ENCODE measurements at places on chromosomes 6 and 20.

- DNase-seq = no peak
These were observed 4.4 kb upstream of the CST3 start for GRCh38 chr20:23641936-23642751.

- DNase-seq = no peak
These were observed 182.7 kb upstream of the SALL4 start for GRCh38 chr20:51985013-51985415.

DNA sequence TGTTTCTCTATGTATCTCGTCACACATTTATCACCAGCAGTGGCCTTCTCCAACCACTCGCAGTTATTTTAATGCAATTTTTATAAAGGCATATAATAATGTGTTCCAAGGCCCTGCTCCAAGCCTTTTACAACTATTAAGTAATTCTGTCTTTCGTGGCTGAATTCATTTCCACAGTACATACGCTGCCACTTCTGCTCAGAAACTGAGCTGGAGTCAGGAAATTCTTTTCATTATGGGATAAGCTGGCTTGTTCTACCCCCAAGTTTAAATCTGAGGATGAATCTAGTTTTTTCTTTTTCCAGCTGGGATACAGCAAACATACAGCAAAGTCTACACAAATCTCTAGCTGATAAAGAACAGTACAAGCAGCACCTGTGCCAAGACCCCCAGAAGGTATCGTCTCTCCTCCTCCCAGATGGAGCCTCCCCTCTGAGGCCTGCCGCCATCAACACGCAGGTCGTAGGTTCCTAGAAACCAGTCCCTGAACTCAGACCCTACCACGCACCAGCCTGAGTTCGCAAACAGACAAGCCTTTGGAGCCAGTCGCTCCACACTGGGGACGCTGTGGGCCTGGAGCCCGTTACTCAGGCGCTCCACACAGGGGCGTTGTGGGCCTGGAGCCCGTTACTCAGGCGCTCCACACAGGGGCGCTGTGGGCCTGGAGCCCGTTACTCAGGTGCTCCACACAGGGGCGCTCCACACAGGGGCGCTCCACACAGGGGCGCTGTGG, 263.5 kb downstream of the THBS2 start:
- no peak for DNase-seq

- peak; percentile 76 for DNase-seq
These were observed 40.9 kb downstream of the ZFP64 start for GRCh38 chr20:52150440-52151258.

DNA sequence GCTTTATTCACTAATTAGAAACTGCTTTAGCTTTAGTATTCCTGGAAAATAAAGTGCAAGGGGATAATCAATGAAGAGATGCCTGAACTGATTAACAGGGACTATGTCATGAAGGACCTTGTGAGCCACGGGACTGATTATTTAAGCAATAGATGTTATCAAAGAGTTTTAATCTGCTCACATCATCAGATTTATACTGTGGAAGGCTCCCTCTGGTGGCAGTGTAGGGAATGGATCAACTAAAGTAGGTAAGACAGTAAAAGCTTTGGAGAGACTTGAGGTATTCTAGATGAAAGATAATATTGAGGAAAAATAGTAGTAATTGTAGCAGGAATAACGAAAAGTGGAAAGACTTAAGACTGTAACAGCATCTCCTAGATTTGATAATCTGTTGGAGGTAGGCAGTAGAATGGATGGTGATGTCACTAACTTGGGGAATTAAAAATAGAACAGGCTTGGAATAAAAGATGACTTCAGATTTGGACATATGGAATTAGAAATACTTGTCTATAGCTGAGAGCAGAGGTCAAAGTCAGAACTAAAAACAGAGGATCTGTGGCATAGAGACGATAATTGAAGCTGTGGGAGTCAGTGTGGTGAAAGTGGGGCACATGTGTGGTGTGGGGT, 80.3 kb upstream of the HTR1E start:
- peak; percentile 58 for DNase-seq

GRCh38 chr6:111057074-111057752, 30.1 kb upstream of the SLC16A10 start:
- DNase-seq = peak; percentile 75

GRCh38 chr20:6104493-6105188, 18.2 kb downstream of the FERMT1 start:
- no peak for DNase-seq

- DNase-seq = no peak
These were observed 117.9 kb downstream of the LRRC1 start for GRCh38 chr6:53912661-53913060.

DNA sequence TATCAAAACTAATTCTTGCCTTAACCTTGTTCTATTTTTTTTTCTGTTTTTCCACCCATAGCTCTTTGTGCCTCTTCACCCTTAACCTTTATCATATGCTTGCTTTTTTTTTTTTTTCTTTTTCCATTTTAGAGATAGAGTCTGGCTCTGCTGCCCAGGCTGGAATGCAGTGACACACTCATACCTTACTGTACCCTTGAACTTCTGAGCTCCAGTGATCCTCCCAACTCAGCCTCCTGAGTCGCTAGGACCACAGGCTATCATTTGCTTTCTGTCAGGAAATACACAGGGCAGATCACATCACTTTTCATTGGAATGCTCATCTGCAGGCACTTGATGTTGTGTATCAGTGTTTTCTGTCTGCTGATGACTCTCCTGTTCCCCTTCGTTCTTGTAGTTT, 33.5 kb downstream of the TMEM170B start:
- no peak for DNase-seq

- no peak for DNase-seq
These were observed 39.4 kb downstream of the TFAP2A start for GRCh38 chr6:10375391-10375969.

DNA sequence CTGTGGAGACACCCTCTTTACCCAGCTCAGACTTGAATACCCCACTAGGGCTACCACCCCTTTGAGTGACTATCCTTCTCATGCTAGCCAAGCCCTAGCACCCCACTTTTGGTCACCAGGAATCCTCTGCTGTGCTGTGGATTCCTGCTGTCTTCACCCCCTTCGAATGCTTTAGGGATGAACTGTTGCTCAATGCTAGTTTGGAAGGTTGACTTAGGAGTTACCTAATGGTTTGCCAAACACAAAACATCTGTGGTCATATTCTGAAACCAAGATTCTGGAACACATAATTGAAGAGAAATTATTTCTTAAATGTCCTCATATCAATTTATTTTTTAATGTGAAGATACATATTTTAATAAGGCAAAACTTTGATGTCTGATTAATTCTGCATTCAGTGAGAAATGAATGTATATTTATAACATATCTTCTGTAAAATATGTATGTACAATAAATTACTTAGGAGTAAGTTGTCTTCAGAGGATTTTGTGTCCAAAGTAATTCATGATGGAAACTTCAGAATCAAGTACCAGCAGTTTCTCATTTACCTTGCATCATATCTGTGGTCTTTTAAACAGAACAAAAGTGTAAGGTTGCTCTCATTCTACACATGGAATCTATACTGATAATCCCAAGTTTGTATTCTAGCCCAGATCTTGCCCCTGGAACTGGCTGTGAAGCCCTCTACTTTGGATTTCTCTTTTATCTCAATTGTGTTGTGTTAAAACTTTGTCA, 46.9 kb downstream of the TMEM200A start:
- no peak for DNase-seq

Measured in hematopoietic multipotent progenitor cell treated with erythropoietin and hydrocortisone succinate and interleukin-3 and kit ligand, for 6 days (in vitro differentiated cells).